CD4-positive, alpha-beta T cell (primary cell): ENCODE measurements at places on chromosomes 16 and 17. TPM values are rescaled to one million over a fixed set of nuclear protein-coding genes. Genes with fewer than 3 reads are reported as not detected.

DNA sequence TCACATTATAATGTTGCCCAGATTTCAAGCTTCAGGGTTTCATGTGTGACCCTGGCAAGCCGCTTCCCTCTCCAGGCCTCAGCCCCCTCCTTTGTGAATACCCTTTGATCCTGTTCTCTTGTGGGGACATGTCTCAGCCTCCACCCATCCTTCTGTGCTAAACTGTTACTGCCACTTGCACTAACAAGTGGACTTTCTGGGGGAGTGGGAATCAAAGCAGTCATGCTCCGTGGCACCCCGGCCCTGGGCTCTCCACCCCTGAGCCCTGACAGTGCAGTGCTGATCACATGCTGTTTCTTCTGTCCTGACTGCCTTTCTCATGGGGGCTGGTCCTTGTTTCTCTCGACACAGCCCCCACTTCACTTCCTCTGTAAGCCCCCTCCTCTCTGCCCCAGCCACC is 9.7 kb upstream of the DCAF7 start:
- H3K4me3 ChIP-seq, result no peak overlapping the region
- H3K27me3 ChIP-seq, result peaks cover 22% of the 10 kb centered on the region
- no peak for DNase-seq
- no peaks in the 10 kb centered on the region for H3K36me3 ChIP-seq
- H3K4me1 ChIP-seq, result peaks cover 9% of the 10 kb centered on the region

DNA sequence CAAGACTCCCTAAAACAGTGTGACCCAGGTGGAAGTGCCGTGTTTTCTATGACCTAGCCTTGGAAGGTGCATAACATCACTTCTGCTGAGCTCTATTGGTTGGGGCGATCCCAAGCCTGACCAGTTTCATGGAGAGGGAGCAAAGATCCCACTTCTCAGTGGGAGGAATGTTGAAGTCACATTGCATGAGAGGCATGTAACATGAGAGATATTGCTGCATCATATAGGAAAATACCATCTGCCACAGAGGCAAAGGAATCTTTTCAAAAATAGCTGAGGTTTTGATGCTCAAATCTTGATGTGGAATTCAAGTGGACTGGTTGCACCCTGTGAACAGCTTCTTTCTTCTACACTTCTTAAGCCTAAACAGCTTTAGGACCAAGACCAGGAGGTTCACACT is 56.4 kb upstream of the NLRP1 start:
- H3K4me1 ChIP-seq, result no peaks in the 10 kb centered on the region
- H3K36me3 ChIP-seq, result no peaks in the 10 kb centered on the region
- H3K4me3 ChIP-seq, result no peak overlapping the region
- no peak overlapping the region for H3K27ac ChIP-seq

The FA2H gene
- not detected for total RNA-seq

GRCh38 chr17:12180644-12181261 is 160.1 kb downstream of the MAP2K4 start:
- H3K4me1 ChIP-seq, result no peaks in the 10 kb centered on the region
- peak; percentile 23 for DNase-seq
- no peaks in the 10 kb centered on the region for H3K27me3 ChIP-seq
- no peak overlapping the region for H3K4me3 ChIP-seq
- no peaks in the 10 kb centered on the region for H3K36me3 ChIP-seq
- no peak overlapping the region for H3K27ac ChIP-seq

- H3K27ac ChIP-seq, result no peak overlapping the region
- no peaks in the 10 kb centered on the region for H3K27me3 ChIP-seq
- no peak for DNase-seq
- H3K36me3 ChIP-seq, result peaks cover 14% of the 10 kb centered on the region
- H3K4me3 ChIP-seq, result no peak overlapping the region
These were observed 30.2 kb downstream of the MSI2 start for GRCh38 chr17:57286399-57287105.

The APOBR gene
- 6.1 TPM for total RNA-seq

GRCh38 chr17:64773836-64774761 is 112.0 kb upstream of the SMURF2 start:
- no peak for DNase-seq
- peaks cover 34% of the 10 kb centered on the region for H3K4me1 ChIP-seq
- peaks cover 3% of the 10 kb centered on the region for H3K36me3 ChIP-seq
- no peak overlapping the region for H3K4me3 ChIP-seq
- H3K27me3 ChIP-seq, result no peaks in the 10 kb centered on the region

GRCh38 chr16:65547772-65548446 is 426.0 kb upstream of the CDH11 start:
- H3K4me1 ChIP-seq, result no peaks in the 10 kb centered on the region
- peaks cover 2% of the 10 kb centered on the region for H3K27me3 ChIP-seq
- no peak overlapping the region for H3K27ac ChIP-seq
- no peaks in the 10 kb centered on the region for H3K36me3 ChIP-seq
- no peak overlapping the region for H3K4me3 ChIP-seq

DNA sequence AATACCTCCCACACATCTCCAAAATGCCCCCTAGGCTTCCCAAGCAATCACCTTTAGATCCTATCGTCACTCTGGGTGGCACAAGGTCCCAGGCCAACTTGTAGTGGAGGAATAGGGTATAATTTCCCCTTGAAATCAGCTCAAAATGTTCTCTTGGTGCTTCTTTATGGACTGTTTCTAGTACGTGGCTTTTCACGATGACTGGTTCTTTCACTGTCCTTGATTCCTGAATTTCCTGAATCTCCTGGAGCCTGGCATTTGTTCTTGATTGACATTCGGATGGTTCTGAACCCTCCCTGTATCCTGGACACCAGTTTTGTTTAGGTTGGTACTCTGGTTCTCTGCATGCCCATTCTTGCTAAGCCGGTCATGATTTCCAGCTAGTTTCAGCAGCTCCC is 6.9 kb upstream of the VPS53 start:
- H3K27me3 ChIP-seq, result no peaks in the 10 kb centered on the region
- no peak overlapping the region for H3K4me3 ChIP-seq
- H3K36me3 ChIP-seq, result no peaks in the 10 kb centered on the region

The KRT38 gene
- total RNA-seq, result not detected

GRCh38 chr17:75908201-75908600 is 3.5 kb upstream of the MRPL38 start:
- DNase-seq, result no peak
- no peak overlapping the region for H3K27ac ChIP-seq
- H3K4me1 ChIP-seq, result peaks cover 28% of the 10 kb centered on the region
- no peaks in the 10 kb centered on the region for H3K36me3 ChIP-seq
- H3K27me3 ChIP-seq, result no peaks in the 10 kb centered on the region

- no peak for DNase-seq
- peaks cover 15% of the 10 kb centered on the region for H3K27me3 ChIP-seq
- peak overlapping the region; percentile 35 for H3K4me3 ChIP-seq
- no peak overlapping the region for H3K27ac ChIP-seq
- H3K36me3 ChIP-seq, result no peaks in the 10 kb centered on the region
These were observed 7.1 kb upstream of the TMC5 start for GRCh38 chr16:19410435-19411171.

DNA sequence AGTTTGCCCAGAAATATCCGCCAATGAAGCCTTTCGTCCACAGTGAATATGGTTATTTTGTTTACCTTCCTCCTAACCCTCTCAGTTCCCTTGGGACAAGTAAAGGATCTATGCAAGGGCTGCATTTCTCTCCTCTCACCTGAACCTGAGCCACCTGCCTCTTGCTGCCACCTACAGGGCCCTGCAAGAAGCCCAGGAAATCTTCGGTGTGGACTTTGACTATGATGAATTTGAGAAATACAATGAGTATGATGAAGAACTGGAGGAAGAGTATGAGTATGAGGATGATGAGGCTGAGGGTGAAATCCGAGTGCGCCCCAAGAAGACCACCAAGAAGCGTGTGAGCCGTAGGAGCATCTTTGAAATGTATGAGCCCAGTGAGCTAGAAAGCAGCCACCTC is 14.0 kb downstream of the SUPT6H start:
- H3K27me3 ChIP-seq, result no peaks in the 10 kb centered on the region
- no peak overlapping the region for H3K4me3 ChIP-seq
- no peaks in the 10 kb centered on the region for H3K4me1 ChIP-seq
- no peak for DNase-seq
- no peak overlapping the region for H3K27ac ChIP-seq
- H3K36me3 ChIP-seq, result peaks cover 93% of the 10 kb centered on the region

The ZP2 gene
- total RNA-seq, result not detected

DNA sequence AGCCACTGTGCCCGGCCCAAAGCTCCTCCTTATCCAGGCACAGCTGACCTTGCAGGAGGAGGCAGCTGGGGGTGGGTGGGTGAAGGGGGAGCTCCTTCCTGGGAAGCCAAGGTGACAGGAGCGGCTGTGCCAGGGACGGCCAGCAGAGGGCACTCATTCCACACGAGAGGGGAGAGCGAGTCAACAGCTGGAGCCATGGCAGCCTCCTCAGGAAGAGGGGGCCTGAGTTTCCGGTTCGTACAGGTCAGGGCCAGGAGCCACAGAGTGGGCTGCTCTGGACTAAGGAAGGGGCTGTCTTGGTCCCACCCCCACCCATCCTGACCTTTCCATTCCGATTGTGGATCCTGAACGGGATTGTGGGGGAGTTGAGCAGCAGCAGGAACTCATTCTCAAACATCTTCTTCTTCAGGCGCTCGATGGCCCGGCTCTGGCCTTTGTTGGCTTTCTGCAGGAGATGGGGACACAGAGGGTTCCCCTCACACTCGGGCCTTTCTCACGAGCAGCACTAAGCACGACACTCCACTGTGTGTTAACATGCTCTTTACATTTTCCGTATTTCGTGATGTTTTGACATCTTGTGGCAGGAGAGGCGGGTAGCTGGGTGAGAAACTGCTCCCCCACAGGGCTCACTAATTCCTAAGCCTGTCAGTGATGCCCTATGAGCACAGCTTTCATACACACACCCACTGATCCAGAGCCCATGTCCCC is 61.6 kb downstream of the TIMM22 start:
- H3K4me3 ChIP-seq, result no peak overlapping the region
- H3K4me1 ChIP-seq, result no peaks in the 10 kb centered on the region
- DNase-seq, result peak; percentile 11
- H3K36me3 ChIP-seq, result peaks cover 61% of the 10 kb centered on the region

The TSPAN10 gene
- total RNA-seq, result 0.17 TPM

- no peak overlapping the region for H3K4me3 ChIP-seq
- H3K4me1 ChIP-seq, result no peaks in the 10 kb centered on the region
- DNase-seq, result no peak
These were observed 18.7 kb downstream of the RCVRN start for GRCh38 chr17:9886141-9886930.

The PLA2G10 gene
- not detected for total RNA-seq
